ENCODE measurements at places on chromosomes 5 and 9.

- H3K4me1 ChIP-seq: no peaks in the 10 kb centered on the region
- H3K27me3 ChIP-seq: no peaks in the 10 kb centered on the region
- H3K4me3 ChIP-seq: no peak overlapping the region
- DNase-seq: no peak
These were observed 284.4 kb upstream of the RFX3 start for GRCh38 chr9:3810231-3810630.

GRCh38 chr9:77457916-77458592, 190.1 kb downstream of the GNA14 start:
- H3K4me1 ChIP-seq: no peaks in the 10 kb centered on the region
- no peak overlapping the region for H3K4me3 ChIP-seq
- DNase-seq: peak; percentile 80
- no peak overlapping the region for H3K27ac ChIP-seq
- no peaks in the 10 kb centered on the region for H3K36me3 ChIP-seq

GRCh38 chr9:71079451-71079850, 42.0 kb downstream of the TRPM3 start:
- no peaks in the 10 kb centered on the region for H3K4me1 ChIP-seq
- no peaks in the 10 kb centered on the region for H3K27me3 ChIP-seq
- DNase-seq: no peak
- H3K36me3 ChIP-seq: no peaks in the 10 kb centered on the region
- no peak overlapping the region for H3K4me3 ChIP-seq

GRCh38 chr5:124910354-124911016, 164.0 kb upstream of the ZNF608 start:
- peaks cover 11% of the 10 kb centered on the region for H3K4me1 ChIP-seq
- no peak overlapping the region for H3K4me3 ChIP-seq
- H3K27me3 ChIP-seq: no peaks in the 10 kb centered on the region

GRCh38 chr5:92081958-92082712, 699.0 kb upstream of the ARRDC3 start:
- DNase-seq: no peak
- no peak overlapping the region for H3K27ac ChIP-seq
- H3K27me3 ChIP-seq: no peaks in the 10 kb centered on the region
- H3K36me3 ChIP-seq: no peaks in the 10 kb centered on the region

DNA sequence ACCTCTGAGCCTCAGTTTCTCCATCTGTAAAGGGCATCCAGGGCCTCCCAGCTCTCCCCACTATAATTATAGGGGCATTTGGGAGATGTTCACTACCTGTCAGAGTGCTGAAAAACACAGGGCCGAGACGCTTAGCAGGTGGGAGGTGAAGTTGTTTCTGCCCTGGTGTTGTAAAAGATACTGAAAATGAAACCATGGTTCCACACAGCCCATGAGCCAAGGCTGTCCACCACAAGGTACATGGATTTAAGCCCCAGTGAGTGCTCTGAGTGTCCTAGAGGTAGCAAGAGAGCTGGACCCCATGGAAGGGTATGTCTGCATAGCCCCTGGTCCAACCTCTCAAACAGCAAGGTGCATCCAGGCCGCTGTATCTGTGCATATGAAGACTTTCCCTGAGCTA, 137.5 kb downstream of the C5orf15 start:
- no peaks in the 10 kb centered on the region for H3K27me3 ChIP-seq
- no peaks in the 10 kb centered on the region for H3K36me3 ChIP-seq
- no peak overlapping the region for H3K27ac ChIP-seq
- H3K4me1 ChIP-seq: peaks cover 11% of the 10 kb centered on the region
- no peak overlapping the region for H3K4me3 ChIP-seq
- DNase-seq: no peak

GRCh38 chr5:173902743-173903142, 14.6 kb downstream of the CPEB4 start:
- DNase-seq: no peak
- H3K4me3 ChIP-seq: no peak overlapping the region
- no peak overlapping the region for H3K27ac ChIP-seq
- no peaks in the 10 kb centered on the region for H3K36me3 ChIP-seq
- no peaks in the 10 kb centered on the region for H3K4me1 ChIP-seq
- H3K27me3 ChIP-seq: no peaks in the 10 kb centered on the region

DNA sequence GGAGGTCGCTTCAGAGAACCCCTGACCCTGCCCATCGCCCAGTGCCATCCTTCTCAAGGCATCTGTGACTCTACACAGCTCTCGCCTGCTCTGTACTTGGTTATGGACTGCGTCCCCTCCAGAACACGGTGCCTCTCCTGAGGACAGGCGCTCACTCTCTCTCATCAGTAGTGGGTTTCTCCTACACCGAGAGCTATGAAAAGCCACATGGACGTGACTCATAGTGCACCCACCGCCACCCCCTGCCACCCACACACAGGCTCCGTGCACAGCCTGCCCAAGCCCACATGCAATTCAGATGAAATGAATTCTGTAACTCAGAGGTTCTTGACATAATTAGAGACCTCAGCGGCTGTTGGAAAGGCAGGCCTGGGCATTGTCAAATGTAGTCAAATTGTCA, 13.9 kb downstream of the GTF3C5 start:
- H3K4me1 ChIP-seq: no peaks in the 10 kb centered on the region
- H3K27ac ChIP-seq: no peak overlapping the region
- peaks cover 55% of the 10 kb centered on the region for H3K36me3 ChIP-seq
- H3K27me3 ChIP-seq: no peaks in the 10 kb centered on the region
- no peak overlapping the region for H3K4me3 ChIP-seq
- no peak for DNase-seq

- peaks cover 9% of the 10 kb centered on the region for H3K4me1 ChIP-seq
- no peaks in the 10 kb centered on the region for H3K36me3 ChIP-seq
- no peaks in the 10 kb centered on the region for H3K27me3 ChIP-seq
- peak; percentile 7 for DNase-seq
- no peak overlapping the region for H3K27ac ChIP-seq
These were observed 186.7 kb downstream of the PARP8 start for GRCh38 chr5:50853151-50853550.

GRCh38 chr5:134396274-134396673, 15.4 kb downstream of the CDKN2AIPNL start:
- H3K27me3 ChIP-seq: no peaks in the 10 kb centered on the region
- peaks cover 62% of the 10 kb centered on the region for H3K36me3 ChIP-seq
- H3K27ac ChIP-seq: no peak overlapping the region
- no peak overlapping the region for H3K4me3 ChIP-seq
- no peaks in the 10 kb centered on the region for H3K4me1 ChIP-seq

GRCh38 chr5:8560776-8561175, 691.8 kb downstream of the MTRR start:
- H3K4me3 ChIP-seq: no peak overlapping the region
- no peaks in the 10 kb centered on the region for H3K36me3 ChIP-seq
- DNase-seq: no peak
- H3K27ac ChIP-seq: no peak overlapping the region
- H3K4me1 ChIP-seq: no peaks in the 10 kb centered on the region
- no peaks in the 10 kb centered on the region for H3K27me3 ChIP-seq

GRCh38 chr5:17157916-17158529, 59.4 kb upstream of the BASP1 start:
- no peaks in the 10 kb centered on the region for H3K4me1 ChIP-seq
- no peak overlapping the region for H3K4me3 ChIP-seq
- H3K27ac ChIP-seq: no peak overlapping the region

DNA sequence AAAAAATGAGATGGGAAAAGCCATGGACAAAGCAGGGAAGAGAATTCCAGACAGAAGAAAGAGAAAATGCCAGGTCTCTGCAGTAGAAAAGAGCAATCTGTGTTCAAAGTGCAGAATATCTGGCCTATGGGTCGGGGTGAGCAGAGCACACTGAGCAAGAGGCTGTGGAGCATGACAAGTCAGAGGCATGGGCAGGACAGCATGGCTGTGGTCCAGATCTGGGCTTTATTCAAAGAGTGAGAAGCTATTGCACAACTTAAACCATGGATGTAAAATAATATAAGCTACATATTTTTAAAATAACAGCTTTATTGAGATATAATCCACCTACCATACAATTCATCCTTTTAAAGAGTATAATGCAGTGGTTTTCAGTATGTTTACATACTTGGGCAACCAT, 133.1 kb upstream of the SPDL1 start:
- H3K27me3 ChIP-seq: no peaks in the 10 kb centered on the region
- no peak for DNase-seq
- H3K36me3 ChIP-seq: no peaks in the 10 kb centered on the region
- H3K4me3 ChIP-seq: no peak overlapping the region
- no peak overlapping the region for H3K27ac ChIP-seq

- DNase-seq: no peak
- H3K4me1 ChIP-seq: no peaks in the 10 kb centered on the region
- no peak overlapping the region for H3K27ac ChIP-seq
These were observed 258.7 kb upstream of the CLINT1 start for GRCh38 chr5:158117467-158118160.

GRCh38 chr5:139413963-139414362, 10.1 kb upstream of the SPATA24 start:
- H3K27me3 ChIP-seq: no peaks in the 10 kb centered on the region
- no peak overlapping the region for H3K4me3 ChIP-seq
- H3K36me3 ChIP-seq: no peaks in the 10 kb centered on the region
- DNase-seq: no peak
- no peaks in the 10 kb centered on the region for H3K4me1 ChIP-seq

- no peaks in the 10 kb centered on the region for H3K36me3 ChIP-seq
- no peaks in the 10 kb centered on the region for H3K27me3 ChIP-seq
- H3K27ac ChIP-seq: no peak overlapping the region
- H3K4me1 ChIP-seq: peaks cover 23% of the 10 kb centered on the region
- no peak for DNase-seq
These were observed 3.8 kb upstream of the GALT start for GRCh38 chr9:34642679-34643078.

- H3K27me3 ChIP-seq: no peaks in the 10 kb centered on the region
- peaks cover 20% of the 10 kb centered on the region for H3K36me3 ChIP-seq
- DNase-seq: no peak
- H3K4me3 ChIP-seq: no peak overlapping the region
These were observed 4.0 kb downstream of the GNPDA1 start for GRCh38 chr5:142008813-142009212.

GRCh38 chr9:107732781-107733522, 243.4 kb upstream of the KLF4 start:
- no peaks in the 10 kb centered on the region for H3K27me3 ChIP-seq
- no peak overlapping the region for H3K4me3 ChIP-seq
- no peak for DNase-seq
- H3K27ac ChIP-seq: no peak overlapping the region

DNA sequence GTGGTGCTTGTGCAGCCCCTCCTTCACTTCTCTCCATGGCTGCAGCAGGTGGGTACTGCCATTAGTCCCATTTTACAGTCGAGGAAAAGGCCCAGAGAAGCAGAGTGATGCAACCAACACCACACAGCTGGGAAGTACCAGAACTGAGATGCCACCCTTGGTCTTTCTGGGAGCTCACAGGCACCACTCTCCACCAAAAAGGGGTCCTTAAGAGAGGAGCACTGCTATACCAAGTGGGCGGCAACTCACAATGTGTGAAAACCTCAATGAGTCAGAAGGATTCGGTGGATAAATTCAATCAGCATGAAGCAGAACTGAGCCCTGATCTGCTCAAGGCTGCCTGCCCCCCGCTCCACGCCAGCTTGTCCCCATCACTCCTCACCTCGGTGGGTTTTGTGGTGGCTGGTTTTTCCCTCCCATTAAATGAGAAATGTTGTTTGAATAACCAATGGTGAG, 213.7 kb downstream of the FSTL4 start:
- no peak for DNase-seq
- peaks cover 13% of the 10 kb centered on the region for H3K4me1 ChIP-seq
- H3K4me3 ChIP-seq: no peak overlapping the region
- no peaks in the 10 kb centered on the region for H3K36me3 ChIP-seq
- no peak overlapping the region for H3K27ac ChIP-seq

DNA sequence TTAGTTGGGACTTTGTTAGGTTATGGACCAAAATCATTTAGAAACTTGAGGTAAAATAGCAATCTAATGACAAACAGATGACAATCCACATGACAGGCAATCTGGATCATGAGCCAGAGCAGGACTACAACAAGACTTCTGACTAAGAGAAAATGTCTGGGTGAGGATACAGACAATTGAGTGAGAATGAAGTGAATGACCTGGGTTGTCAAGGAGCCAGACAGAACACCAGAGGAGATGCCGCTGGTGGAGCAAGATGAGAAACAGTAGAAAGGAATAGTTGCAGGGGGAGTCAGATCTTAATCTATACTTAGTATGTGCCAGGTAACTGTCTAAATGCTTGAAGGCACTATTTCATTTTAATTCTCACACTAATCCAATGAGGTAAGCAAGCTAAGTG, 277.8 kb downstream of the PRELID2 start:
- no peaks in the 10 kb centered on the region for H3K4me1 ChIP-seq
- H3K27me3 ChIP-seq: no peaks in the 10 kb centered on the region
- DNase-seq: no peak
- no peaks in the 10 kb centered on the region for H3K36me3 ChIP-seq
- H3K4me3 ChIP-seq: no peak overlapping the region
- H3K27ac ChIP-seq: no peak overlapping the region

GRCh38 chr5:34496260-34496691, 159.9 kb upstream of the RAI14 start:
- peak overlapping the region; percentile 44 for H3K27ac ChIP-seq
- H3K4me3 ChIP-seq: no peak overlapping the region
- no peak for DNase-seq
- no peaks in the 10 kb centered on the region for H3K36me3 ChIP-seq
- no peaks in the 10 kb centered on the region for H3K27me3 ChIP-seq

GRCh38 chr9:108339251-108339650, 516.5 kb downstream of the ACTL7B start:
- no peak overlapping the region for H3K4me3 ChIP-seq

DNA sequence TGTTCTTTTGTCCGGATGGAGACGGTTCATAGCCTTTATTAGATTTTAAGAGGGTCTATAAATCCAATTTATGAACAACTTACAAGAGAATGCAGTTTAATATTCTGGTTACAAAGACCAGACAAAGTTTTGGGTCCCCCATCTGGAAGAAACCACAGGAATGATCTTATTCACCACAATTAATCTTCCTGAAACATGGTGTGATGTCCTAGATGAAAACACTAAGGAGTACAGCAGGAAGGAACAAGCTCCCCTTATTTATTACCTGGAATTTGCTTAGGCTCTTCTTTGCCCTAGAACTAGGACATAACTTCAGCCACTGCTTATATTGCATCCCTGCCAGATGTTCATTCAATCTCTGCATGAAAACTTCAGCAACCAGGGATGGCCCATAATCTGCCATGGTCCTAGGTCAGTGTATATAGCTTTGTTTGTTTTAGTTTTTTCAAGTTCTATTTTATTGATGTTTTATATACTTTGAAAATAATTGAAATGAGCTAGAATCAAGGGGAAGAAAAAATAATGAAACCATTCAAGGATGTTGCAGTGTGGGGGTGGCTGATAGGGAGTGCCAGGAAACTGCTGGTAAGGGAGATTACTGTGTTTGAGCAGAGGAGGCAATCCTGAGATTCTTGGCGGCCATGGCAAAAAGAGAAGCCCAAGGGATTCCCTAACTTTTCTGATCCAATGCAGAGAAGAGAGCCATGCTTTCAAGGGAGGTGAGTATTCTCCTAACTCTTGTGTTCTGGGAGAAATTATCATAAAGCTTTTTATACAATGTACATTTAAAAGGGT, 16.8 kb downstream of the TXNDC8 start:
- no peaks in the 10 kb centered on the region for H3K36me3 ChIP-seq
- H3K27me3 ChIP-seq: no peaks in the 10 kb centered on the region
- no peak overlapping the region for H3K4me3 ChIP-seq
- no peaks in the 10 kb centered on the region for H3K4me1 ChIP-seq
- DNase-seq: no peak

All from natural killer cell (primary cell).